ENCODE measurements at places on chromosomes 4 and X.

DNA sequence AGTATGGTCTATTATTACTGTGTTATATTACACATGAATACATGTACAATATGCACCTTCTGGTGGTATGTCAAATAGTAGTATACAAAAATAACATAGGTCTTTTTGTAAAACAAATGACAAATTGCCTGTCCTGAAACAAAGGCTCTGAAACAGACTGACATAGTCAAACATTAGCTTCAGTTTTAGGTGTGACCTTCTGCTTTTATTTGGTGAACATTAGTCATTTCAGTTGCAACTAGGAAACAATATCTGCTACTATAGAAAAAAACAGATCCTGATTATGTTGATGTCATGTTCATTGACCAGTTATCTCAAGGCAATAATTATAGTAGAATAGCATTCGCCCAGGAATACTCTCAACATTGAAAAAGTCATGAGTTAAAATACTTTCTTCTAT is 123.0 kb downstream of the CHRNA9 start:
- DNase-seq = peak; percentile 38

GRCh38 chr4:69054578-69055200 is 41.6 kb upstream of the UGT2B7 start:
- peak; percentile 9 for DNase-seq

GRCh38 chr4:73259571-73260090 is 1.0 kb upstream of the ANKRD17 start:
- DNase-seq = no peak

DNA sequence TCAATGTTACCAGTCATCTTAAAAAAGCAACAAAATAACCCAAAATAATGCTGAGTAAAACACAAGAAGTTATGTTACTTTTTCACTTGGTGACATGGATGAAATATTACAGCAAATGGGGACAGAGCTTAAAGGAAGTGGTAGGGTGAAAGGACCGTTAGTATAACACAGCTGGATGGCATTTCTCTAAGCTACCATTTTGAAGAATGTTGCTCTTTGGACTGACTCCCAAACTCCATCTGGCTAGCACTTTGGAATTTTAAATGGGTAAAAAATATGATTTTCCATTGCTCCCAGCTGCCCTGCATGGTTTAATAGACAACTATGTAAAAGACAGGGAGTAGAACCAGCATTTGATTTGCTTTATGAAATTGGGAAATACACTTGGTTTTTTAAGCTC is 27.6 kb downstream of the CLCN5 start:
- no peak for DNase-seq

DNA sequence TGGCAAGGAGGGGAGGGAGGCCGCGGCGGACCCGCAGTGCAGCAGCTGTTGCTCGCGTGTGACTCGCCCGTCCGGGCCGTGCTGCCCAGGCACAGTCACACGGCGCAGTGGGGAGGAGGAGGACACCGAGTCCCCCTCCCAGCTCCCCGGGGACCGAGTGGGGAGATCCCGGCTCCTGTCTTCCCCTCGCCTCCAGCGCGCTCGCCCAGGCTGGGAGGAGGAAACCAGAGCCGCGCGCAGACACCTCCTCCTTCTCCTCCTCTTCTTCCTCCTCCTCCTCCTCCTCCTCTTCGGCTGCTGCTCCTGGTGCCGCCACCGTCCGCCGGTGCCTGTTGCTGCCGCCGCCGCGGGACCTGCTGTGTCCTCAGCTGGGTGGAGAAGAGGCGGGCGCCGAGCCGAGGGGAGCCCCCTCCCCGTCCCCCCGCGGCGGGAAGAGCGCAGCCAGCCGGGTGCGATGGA is at the start of gene TBC1D1:
Gene TBC1D1 (plus strand): TSS at position 284 of the 459 bp plus-strand sequence. CDS start 11,012 bp downstream, outside the sequence.
- peak; percentile 73 for DNase-seq

GRCh38 chrX:154602766-154603437 is 16.2 kb downstream of the CTAG1B start:
- DNase-seq = no peak

DNA sequence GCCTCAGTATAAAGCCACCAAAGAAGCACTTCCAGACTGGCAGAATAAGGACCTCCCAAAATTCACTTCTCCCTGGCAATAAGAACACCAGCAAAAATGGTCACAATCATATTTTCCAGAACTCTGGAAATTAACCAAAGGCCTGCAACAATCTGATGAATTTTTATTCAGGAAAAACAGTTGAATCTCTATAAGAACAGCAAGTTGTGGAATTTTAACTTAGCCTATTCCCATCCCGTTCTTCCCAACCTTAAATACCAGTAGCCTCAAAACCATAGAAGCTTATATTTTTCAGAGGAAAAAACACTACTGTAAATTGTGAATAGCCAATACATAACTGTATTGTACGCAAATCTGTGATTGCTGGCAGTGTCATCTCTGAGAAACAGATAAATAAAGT is 67.9 kb downstream of the COL25A1 start:
- DNase-seq = no peak

- DNase-seq = no peak
These were observed 1507.0 kb upstream of the IGFBP7 start for GRCh38 chr4:58617226-58617625.

DNA sequence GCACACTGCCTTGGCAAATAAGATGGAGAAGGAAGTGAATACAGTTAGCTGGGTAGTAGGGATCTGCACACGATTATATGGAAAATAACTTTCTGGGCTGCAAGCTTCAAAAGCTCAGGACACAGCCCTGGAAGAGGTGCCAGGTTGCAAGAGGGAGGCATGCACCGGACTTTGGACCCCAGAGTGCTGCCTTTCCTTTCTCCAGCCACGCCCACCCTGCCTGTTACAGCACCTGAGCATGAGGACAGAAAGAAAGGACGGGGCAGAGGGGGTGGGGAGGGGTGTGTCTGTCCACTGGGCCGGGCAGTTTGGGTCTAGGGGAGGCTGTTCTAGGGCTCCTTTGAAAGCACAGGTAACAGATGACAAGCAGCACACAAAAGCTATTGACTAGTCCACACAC is 152.8 kb downstream of the ENPP6 start:
- no peak for DNase-seq

- no peak for DNase-seq
These were observed 63.7 kb upstream of the PDGFRA start for GRCh38 chr4:54165438-54165837.

GRCh38 chr4:169024762-169025161 is 14.7 kb upstream of the CBR4 start:
- DNase-seq = no peak

GRCh38 chr4:11724731-11725130 is 296.0 kb upstream of the HS3ST1 start:
- no peak for DNase-seq

GRCh38 chrX:48937054-48937907 is 18.5 kb upstream of the PIM2 start:
- DNase-seq = peak; percentile 86

GRCh38 chrX:49850028-49850427 is 20.9 kb downstream of the PAGE4 start:
- DNase-seq = no peak

DNA sequence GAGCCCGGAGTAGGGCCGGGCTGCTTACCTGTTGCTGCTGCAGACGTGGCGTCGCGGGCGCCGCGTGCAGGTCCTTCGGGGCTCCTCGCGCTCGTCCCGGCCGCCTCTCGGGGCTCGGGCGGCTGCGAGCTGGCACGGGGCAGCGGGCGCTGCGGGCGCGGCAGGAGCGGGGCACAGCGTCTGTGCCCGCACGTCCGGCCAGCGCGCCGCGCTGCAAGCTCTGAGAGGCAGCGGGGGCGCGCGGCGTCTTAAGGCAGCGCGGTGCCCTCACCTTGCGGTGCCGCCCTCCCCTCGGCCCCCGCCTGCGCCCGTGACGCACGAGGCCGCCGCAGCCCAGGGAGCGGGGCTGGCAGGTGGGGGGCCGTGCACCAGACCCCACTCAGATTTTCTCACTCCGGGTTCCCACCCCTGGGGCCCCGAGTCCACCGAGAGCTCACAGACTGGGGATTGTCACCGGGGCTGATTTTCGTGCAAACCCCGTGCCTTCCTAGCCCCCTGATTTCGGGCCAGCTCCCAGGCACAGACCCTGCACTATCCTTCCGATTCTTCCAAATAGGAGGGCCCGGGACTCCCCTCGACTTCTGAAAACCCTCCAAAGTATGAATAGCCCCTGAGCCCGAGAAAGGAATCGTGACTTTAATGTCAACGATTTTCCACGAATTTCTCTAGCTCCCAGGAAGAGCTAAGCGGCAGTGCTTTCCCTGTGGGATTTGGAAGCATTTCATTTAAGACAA is at the start of gene GPR101:
Gene GPR101 (minus strand): TSS at position 222 of the 734 bp plus-strand sequence. CDS start 2,321 bp downstream, outside the sequence.
- no peak for DNase-seq

- peak; percentile 42 for DNase-seq
These were observed 190.7 kb downstream of the OR13H1 start for GRCh38 chrX:131734621-131735020.

GRCh38 chr4:7959078-7959477 is 19.4 kb upstream of the AFAP1 start:
- no peak for DNase-seq

DNA sequence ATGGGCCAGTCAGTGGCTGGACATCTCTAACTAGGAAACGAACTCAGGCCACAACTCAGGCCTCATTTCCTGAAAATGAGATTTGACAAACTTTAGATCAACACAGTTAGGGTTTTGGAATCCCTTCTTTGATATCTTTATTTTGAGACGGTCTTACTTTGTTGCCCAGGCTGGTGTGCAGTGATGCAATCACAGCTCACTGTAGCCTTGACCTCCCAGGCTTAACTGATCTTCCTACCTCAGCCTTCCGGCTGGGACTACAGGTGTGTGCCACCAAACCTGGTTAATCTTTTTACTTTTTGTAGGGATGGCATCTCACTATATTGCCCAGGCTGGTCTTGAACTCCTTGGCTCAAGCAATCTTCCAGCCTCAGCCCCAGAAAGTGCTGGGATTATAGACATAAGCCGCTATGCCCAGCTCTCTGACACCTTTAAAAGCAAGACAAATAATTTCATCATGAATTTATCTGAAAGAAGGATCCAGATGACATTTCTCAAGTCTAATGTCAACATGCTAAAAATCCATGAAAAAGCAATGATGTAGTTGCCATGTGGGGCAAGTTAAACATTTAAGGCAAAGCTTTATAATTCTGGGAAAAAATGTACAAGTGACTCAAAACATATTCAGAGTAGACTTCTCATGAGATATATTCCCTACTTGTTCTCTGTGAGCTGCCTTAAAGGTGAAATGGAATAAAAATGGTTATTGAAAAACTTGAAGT is 89.1 kb upstream of the CBR4 start:
- DNase-seq = no peak

- DNase-seq = no peak
These were observed 31.7 kb downstream of the IGSF1 start for GRCh38 chrX:131257367-131257766.

GRCh38 chr4:16111533-16111932 is 27.7 kb upstream of the PROM1 start:
- DNase-seq = no peak

DNA sequence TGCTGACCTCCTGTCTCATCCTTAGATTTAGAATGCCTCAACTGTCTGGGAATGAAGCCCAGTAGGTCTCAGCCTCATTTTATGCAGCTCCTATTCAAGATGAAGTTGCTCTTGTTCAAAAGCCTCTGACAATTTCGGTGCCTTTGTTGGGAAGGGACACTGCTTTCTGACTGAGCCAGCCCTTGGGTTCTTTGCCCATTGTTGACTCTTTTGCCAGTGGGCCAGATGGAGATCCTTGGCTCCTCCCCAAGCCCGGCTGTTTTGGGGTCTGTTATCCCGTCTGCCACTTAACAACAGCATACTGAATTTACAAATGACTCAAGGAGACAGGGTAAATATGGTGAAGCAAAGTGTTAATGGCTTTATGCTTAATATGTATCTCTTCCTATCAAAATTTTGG is 58.3 kb upstream of the PRKX start:
- no peak for DNase-seq

DNA sequence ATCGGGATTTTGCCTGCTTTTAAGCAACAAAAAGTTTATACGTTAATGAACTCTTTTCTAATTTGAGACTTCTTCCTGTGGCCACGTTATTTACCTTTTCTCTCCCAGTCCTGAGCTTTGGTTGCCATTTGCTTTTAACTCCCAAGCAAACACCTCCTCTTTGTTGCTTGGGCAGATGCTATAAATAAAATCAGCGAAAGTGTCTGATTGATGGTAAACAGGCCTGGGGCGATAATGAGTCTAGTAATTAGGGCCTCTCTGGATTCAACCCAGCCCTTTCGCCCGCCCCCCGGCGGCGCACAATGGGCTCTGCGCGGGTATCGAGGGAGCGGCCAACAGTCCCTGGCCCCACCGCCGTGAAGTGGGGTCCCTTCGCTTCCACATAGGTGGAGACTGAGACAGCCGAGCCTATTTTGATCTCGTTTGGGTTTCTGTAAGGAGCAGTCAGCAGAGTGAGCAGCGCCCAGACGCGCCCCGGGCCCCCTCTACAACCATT is 790 bp downstream of the CLGN start:
- DNase-seq = peak; percentile 19

DNA sequence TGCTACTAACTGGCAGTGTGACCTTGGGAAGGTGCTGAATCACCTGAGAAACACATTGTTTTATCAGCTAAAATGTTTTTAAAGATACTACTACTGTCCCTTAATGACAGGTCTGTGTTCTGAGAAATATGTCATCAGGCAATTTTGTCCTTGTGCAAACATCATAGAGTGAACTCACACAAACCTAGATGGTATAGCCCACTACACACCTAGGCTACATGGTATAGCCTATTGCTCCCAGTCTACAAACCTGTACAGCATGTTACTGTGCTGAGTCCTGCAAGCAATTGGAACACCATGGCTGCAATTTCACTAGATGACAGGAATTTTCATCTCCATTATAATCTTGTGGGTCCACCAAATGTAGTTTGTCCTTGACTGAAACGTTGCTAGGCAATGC is 101.3 kb upstream of the GUCY1A1 start:
- DNase-seq = no peak

GRCh38 chrX:70445951-70446350 is 1.3 kb downstream of the DLG3 start:
- DNase-seq = no peak

DNA sequence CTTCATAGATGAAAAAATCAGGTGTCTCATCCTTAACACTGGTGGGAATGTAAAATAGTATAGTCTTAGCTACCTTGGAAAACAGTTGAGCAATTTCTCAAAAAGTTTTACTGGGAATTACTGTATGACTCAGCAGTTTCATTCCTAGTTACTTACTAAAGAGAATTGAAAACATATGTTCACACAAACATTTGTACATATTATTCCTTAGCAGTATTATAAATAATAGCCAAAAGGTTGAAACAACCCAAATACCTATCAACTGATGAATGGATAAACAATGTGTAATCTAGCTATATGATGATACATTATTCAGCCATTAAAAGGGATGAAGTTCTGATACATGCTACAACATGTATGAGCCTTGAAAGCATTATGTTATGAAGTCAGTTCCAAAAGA is 41.7 kb downstream of the RBM46 start:
- no peak for DNase-seq

DNA sequence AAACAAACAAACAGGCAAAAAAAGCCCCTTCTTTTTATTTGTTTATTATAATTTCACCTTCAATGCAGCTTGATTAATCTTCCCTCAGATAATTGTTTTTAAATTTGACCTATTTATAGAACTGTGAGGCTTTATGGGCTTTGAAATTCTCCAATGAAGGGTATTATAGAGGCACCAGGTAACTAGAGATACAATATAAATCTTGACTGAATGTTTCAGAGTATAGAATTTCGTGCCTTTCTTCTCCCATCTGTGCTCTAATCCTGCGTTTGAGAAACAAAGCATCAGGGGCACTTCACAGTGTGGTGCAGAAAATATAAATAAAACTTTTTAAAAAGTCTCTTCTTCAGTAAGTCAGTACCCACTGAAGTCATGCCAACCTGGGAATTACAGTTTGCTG is 120.9 kb downstream of the ANKRD50 start:
- no peak for DNase-seq

GRCh38 chr4:69617083-69617694 is 22.3 kb downstream of the UGT2A2 start:
- no peak for DNase-seq

- DNase-seq = no peak
These were observed 563 bp downstream of the FAM13A start for GRCh38 chr4:89056292-89056952.

Data from GM06990 (cell line).